Left kidney (tissue), 8 donors: ENCODE measurements at places on chromosomes 5 and 9.

DNA sequence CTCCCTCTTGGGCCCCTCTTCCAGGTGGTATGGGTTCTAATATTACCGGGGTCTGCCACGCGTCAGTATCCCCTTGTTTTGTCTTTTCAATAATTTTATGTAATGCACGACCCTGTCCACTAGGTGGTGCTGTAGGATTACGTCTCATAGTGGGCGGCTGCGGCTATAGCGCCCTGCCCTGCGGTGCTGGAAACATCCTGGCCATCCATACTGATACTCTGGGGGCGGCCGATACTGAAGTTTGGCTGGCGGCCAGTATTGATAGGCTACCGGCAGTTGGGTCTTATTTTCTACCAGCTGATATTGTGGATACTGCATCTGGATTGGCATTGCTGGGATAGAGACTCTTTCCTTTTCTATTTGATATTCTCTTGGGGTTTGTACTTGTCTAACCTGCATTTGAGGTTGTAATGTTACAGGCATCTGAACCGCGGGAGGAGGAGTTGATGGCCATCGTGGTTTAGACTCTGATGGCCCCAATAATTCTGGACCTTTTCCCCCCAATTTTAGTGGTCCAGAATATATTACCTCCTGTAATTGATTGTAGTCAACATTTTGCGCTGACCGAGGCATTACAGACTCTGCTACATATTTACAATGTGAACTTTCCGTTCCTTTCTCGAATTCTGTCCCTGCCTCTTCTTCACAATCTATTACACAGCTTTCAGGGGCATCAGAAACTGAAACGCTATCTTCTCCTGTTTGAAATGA lies 3.3 kb upstream of the TMEM141 start:
- DNase-seq: no peak

- DNase-seq: no peak
These were observed 28.8 kb downstream of the TTC39B start for GRCh38 chr9:15278091-15278687.

DNA sequence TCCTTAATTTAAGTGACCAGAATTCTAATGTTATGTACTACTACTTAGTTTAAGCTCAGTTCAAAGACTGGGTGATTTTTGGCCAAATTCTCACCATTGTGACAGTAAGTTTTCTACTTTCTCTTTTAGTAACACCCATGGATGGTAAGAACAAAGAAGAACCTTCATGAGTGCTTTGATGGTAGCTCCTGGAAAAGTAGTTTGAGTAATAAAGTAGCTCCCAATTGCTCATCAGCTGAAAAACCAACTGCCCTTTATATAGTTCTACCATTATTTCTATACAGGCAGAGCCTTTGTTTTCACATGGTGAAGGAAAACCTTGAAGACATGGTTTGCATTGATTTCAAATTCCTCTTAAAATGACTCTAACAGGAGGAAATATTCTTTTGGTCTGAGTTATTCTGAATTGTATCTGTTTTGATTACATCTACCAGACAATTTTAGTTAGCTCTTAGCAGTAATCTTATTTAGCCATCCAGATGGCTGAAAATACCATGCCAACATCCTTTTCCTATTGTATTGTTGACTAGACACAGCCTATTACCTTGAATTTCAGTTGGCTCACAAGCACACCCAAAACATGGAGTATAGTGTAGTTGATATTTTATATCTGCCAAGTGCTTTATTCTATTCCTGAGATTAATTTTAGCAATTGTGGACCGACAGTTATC lies 23.7 kb upstream of the STARD4 start:
- no peak for DNase-seq

DNA sequence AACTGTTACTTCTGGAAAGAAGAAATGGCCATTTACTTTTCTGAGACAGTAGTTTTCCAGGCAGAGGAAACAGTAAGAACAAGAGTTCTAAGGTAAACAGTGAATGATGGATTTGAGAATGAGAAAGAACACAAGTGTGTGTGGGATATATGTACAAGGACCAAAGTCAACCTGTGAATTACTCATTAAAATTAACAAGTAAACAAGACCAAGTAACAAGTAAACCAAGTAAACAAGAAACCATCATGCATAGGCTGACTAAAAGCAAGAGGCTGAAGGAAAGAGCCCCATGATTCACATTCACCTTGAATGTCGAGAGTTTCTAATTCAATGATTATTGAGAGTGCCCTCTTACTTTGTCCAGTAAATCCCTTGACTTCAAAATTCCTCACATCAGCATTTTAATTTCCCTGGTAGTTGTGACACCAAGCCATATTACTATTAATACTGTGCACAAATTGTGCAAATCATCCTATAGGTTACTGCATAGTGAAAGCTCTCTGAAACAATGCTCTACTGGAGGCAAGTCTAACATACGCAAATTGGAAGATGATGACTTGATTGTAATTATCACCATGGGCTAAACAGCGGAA lies 9.8 kb upstream of the MARCOL start:
- no peak for DNase-seq

- no peak for DNase-seq
These were observed 479.4 kb downstream of the AGTPBP1 start for GRCh38 chr9:85262333-85262732.

DNA sequence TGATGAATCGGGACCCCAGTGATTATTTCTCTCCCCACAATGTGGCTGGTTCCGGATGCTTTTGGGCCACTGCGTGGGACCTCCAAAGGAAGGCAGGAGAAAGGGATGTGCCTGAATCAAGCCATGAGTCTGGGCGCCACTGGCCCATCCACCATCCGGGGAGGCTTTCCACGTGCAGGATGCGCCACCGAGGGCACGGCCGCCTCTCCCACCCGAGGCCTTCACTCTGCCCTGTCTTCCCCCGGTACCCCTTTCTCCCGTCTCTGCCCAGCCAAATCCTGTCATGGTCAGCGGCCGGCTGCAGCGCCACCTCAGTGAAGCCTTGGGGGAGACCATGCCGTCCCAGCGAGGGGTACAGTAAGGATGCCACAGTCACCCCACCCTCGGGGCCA lies 43.9 kb upstream of the GRHPR start:
- DNase-seq: no peak

GRCh38 chr9:22838266-22838665 lies 391.6 kb downstream of the DMRTA1 start:
- no peak for DNase-seq

- peak; percentile 71 for DNase-seq
These were observed 407.2 kb upstream of the CLINT1 start for GRCh38 chr5:158265931-158266700.

DNA sequence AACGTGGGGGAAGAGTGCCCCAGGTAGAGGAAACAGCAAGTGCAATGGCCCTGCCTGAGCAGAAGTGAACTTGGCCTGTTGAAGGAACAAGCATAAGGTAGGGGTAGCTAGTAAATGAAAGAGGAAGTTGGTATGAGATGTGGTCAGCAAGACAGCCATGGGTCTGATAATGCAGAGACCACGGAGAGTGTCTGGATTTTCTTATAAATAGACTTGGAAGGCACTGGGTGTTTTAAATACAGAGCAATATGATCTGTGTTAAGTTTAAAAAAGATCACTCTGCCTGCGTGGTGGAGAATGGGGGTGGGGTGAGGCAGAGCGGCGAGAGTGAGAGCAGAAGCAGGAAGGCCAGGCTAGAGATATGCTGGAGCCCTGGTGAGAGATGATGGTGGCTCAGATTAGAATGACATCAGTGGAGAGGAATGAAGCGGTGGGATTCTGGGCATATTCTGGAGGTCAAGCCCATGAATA lies 4.2 kb downstream of the ADAM19 start:
- no peak for DNase-seq

DNA sequence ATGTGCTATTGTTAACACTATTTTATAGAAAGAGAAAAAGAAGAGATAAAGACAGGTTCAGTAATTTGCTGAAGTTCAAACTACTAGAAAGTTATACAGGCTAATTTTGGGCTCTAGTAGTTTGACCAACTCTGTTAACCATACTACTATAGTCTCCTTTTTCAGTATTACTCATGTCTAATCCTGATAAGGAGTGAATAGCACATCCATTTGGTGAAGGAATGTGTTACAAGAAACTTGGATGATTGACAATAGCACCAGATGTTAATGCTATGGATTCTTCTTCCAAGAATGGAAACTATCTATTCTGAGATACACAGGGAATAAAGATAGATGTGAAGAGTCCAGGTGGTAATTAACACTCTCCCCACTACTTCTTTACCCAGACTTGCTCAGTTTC lies 677.3 kb downstream of the PRELID2 start:
- no peak for DNase-seq

- no peak for DNase-seq
These were observed 15.9 kb downstream of the RETREG1 start for GRCh38 chr5:16600946-16601345.

DNA sequence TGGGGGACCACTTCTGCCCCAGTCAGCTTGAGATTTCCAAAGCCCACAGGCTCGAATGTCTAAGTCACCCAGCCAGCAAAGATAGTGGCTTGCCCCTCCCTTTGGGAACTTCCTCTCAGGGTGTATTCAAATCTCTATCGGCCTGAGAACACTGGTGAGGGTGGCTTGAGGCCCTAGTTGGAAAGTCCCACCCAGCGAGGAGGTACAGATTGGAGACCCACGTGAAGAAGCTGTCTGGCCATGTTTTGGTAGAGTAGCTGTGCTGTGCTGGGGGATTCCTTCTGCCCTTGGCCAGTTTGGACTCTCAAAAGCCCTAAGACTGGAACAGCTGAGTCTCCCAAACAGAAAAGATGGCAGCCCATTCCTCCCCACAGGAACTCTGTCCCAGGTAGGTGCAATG lies 172.7 kb upstream of the RIOK2 start:
- DNase-seq: no peak

DNA sequence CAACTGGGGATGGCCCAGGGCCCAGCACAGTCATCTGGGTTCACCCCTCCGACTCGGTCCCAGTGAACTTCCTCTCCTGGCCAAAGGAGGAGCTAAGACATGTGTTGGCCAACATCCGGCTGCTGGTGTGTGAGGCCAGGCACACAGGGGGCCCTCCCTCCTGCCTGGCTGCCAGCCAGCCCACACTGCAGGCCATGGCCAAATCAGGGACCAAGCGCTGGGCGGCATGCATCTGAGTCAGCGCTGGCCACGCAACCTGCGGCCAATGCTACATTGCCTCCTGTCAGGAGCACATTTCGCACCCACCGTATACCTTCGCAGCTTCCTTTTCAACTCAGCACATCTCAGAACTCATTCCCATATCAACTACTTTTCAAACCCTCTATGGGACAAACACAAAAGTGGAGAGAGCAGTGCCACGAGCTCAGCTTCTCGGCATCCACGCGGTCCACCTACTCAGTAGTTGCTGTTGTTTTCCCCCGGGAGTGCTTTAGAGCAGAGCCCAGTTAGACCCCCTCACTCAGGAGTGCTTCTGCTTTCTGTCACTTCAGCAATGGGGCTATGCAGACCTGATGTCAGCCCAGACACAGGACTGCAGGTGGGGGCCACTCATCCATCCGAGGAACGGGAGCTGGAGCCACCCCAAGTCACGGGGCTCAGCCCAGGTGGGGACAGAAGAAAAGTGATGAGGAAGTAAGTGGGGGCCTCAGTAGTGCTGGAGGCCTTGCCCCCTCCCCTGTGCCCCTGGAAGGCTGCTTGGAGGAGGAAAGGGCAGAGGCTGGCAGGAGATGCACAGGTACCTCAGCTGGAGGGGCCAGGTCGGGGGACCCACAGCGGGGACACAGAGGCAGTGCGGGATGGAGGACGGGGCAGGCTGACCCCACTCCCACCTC lies 13.9 kb downstream of the NINJ1 start:
- DNase-seq: no peak

DNA sequence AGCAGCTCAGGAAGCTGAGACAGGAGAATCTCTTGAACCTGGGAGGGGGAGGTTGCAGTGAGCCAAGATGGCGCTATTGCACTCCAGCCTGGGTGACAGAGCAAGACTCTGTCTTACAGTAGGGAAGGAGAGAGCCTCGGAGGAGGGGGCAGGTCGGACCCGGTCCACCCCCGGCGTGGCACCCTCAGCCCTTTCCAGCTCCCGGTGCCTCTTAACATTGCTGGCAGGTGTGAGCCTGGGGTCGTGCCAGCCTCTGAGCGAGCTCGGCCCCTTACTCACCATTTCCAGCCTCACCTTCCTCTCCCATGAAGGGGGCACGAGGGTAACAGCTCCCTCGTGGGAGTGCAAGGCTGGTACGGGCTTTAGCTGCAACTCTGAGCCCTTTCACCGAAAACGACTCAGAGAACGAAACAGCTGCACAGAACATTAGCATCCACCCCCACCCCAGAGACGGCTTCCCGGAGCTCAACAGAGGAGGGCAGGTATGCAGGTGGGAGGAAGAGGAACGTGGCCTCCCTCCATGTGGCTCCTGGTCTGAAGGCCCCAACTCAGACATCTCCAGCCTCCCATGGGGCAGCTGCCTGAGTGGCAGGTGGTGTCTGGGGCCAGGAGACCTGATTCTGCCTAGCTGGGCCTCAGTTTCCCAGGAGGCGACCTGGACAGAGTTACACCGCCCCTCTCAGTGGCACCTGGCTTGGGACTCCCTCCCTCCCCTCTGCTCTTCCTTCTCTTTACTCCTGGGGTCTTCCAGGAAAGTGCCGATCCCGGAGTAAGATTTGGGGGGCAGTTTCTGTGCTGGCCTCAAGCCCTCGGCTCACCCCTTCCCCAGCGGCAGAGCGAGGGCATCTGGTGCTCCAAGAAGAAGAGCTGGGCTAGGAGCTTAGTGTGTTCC lies 28.5 kb upstream of the ABO start:
- DNase-seq: no peak

- no peak for DNase-seq
These were observed 422.6 kb downstream of the EFNA5 start for GRCh38 chr5:107248066-107248695.

GRCh38 chr5:27472000-27472763 lies 433.8 kb upstream of the CDH9 start:
- no peak for DNase-seq

DNA sequence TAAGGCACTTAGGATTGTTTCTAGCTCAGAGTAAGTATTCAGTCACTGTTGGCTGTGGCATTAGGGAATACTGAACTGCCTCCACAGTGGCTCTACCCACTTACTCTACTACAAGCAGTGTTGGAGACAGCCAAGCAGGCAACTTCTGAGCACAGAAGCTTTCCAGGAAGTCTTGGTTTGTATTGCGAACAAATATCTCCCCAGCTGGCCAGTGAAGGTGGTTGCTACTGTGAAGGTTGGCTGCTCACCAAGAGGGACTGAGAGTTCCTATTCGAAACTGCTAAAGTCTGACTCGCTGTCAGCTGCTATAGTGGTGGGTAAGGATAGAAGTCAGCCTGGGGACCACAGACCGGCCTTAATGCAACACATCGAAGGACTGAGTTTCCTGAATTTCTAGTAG lies 319.1 kb downstream of the KIF4B start:
- no peak for DNase-seq

GRCh38 chr9:8252445-8252844 lies 452.9 kb upstream of the DMAC1 start:
- DNase-seq: no peak

DNA sequence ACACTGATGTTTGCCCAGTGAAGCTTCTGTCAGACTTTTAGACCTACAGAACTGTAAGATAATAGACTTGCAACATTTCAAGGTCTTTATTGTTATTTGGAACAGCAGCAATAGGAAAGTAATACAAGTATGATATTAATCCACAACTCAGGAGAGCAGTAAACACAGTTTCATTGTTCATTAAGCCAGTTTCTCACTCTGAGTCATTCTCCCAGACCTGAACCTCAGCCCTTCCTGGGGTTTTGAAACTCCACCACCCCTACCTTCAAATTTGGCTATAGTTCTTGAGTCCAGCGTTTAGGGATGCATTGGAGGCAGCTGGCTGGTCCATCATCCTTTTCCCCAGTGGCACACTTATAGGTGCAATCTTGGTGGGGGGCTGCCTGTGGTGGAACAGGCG lies 203.2 kb downstream of the RAB3C start:
- no peak for DNase-seq
